ENCODE measurements at places on chromosomes 6 and 20.

- no peak for DNase-seq
These were observed 196.9 kb downstream of the NFATC2 start for GRCh38 chr20:51345601-51346101.

GRCh38 chr6:9484091-9484490, 930.8 kb downstream of the TFAP2A start:
- DNase-seq, result no peak

DNA sequence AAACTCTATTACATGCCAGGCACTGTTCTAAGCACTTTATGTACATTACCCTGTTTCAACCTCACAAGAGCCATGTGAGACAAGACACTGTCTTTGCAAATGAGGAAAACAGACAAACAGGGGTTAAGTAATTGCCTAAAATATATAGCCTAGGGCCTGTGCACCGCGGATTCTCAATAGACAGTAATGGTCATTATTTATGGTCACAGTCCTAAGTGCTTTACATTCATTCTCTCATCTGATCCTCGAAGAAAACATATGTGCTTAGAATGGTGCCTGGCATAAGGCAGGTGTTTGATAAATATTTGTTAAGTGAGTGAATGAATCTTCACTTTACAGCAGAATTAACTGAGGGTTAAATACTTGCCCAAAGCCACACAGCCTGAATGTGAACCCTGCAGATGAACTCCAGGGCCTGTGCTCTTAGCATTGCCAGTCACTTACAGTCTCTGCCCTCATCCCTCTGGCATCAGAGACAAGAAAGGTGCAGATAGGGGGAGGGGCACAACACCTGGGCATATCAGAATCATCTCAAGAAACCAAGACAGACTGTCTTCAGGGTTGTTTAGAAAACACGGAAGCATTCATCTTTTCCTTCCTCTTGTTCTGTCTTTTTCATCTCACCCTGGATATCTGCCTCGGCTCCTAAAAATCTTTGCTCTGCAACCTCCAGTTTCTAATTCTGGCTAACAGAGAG, 92.8 kb upstream of the SASH1 start:
- DNase-seq, result no peak

DNA sequence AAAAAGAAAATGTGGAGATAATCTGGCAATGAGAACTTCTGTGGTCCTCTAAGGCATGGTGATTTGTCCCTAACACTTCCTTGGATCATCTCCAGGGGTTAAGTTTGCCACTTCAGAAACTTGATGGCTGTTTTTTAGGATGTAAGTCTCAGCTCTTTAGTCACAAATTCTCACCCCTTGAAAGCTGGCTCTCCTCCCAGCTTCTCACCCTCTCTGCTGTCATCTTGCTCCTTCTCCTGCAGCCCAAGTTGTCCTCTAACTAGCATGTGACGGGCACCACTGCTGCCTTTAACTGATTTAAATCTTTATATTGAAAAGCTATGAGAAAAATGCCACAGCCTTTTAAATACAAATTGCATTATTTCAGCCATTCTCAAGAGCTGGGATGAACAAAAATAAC, 107.8 kb downstream of the MAP3K5 start:
- DNase-seq, result no peak

- no peak for DNase-seq
These were observed 144.4 kb upstream of the GJE1 start for GRCh38 chr6:141988327-141988726.
